IMR-90 (cell line): ENCODE measurements at places on chromosomes 5 and 9. TPM values are rescaled to one million over a fixed set of nuclear protein-coding genes. Genes with fewer than 3 reads are reported as not detected.

DNA sequence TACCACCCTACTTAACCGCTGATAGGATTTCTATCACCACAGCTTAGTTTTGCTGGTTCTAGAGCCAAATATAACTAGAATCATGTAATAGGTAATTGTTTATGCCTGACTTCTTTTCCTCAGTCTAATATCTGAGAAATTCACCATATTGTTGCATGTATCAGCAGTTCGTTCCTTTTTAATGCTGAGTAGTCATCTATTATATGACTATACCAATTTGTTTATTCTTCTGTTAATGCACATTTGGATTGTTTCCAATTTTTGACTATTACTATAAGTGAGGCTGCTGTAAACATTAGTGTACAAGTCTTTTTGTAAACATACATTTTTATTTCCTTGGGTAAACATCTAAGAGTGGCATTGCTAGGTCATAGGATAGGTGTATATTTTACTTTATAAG, 25.9 kb downstream of the CSNK1G3 start:
- H3K36me3 ChIP-seq, result no peaks in the 10 kb centered on the region
- no peak for DNase-seq
- H3K27ac ChIP-seq, result no peak overlapping the region
- H3K27me3 ChIP-seq, result no peaks in the 10 kb centered on the region

DNA sequence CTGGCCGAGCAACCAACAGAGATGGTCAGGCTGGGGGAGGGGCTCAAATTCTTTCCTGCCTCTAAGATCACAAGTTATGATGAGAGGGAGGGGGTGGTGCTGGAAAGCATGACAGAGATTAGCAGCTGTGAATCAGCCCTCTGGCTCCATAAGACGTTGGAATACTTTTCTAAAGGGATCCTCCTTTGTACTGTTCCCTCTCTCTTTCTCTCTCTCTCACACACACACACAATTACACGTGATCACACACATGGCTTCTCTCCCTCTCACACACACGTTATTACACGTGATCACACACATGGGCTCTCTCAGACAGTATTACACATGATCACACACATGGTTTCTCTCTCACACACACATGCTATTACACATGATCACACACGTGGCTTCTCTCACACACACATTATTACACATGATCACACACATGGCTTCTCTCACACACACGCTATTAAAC, at the start of gene SLC45A2:
SLC45A2 (minus strand) TSS at position 23 of the 454 bp plus-strand sequence. CDS start 110 bp downstream, outside the sequence.
- H3K27ac ChIP-seq, result no peak within 1 kb of the TSS
- peaks cover 6% of the 10 kb centered on the region for H3K36me3 ChIP-seq
- peak; percentile 48 for DNase-seq

Gene EGFL7
- 10.4 and 16.4 TPM in 2 replicates for polyA plus RNA-seq

DNA sequence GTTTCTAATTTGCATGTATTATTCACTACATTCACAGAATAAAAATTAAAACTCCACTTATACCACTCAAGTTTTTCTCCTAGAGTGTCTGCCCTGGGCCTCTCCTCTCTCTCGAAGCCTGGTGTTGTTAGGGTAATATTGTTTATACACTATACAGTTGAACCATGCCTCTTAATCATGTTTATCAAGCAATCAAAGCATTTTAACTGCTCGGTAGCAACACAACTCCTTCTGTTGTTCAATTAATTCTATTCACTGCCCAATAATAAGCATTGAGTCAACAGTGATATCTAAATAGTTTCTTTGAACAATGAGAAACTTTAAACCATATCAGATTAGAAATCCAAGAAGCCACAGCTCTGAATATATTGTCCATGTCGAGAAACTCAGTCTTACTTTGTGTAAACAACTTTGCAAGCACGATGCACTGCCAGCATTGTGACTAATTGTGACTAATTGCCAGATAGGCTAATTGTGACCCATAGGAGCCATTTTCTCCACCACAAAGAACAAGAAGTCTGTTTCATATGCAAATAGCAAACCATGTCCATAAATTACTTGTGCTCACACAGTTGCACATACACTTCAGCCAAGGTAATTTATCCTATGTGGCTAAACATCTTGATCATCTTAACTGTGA, at the start of gene DNAH5:
DNAH5 (minus strand) TSS at position 129 of the 640 bp plus-strand sequence. CDS start 250 bp downstream, outside the sequence.
- no peak within 1 kb of the TSS for H3K27ac ChIP-seq
- H3K4me1 ChIP-seq, result peaks cover 6% of the 10 kb centered on the region
- peaks cover 4% of the 10 kb centered on the region for H3K36me3 ChIP-seq

DNA sequence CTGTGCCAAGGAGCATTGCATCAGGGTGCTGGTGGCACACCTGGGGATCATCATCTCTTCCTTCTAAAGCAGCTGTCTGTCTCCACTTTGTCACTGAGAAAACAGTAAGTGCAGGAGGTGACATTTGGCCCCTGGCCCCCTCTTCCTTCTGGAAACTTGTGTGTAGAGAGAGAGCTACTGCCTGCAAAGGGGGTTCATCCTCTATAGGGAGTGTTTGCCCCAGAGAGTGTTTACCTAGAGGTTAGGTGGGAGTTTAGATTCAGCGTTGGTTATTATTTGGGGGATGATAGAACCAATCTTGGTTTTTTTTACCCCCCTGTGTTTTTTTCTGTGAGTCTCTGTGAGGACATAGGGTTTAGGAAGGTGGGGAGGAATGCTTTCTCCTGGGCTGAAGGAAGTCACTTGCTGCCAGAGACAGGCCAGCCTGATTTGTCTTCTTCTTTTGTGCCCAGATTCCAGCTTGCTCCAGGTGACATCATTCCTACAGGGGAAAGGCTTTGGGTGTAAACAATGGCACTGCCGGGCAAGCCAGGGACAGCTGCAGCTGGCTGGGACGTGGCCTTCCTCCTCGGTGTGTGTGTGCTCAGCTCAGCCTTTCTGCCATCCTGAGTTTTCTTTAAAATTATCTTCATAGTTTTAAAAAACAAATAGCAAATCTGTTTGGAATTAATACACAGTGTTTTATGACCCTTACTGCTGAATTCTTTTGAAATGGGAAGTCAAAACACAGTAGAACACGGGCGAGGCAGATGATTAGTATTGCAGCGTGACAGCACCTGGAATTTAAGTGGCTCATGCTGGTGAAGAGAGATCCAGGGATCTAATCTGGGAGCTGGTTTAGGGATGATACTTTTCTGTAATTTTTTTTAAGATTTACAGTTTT, 24.5 kb downstream of the PRRC2B start:
- peak; percentile 41 for DNase-seq
- no peak overlapping the region for H3K4me3 ChIP-seq
- peaks cover 4% of the 10 kb centered on the region for H3K36me3 ChIP-seq
- H3K27me3 ChIP-seq, result no peaks in the 10 kb centered on the region
- H3K4me1 ChIP-seq, result peaks cover 45% of the 10 kb centered on the region
- peak overlapping the region; percentile 61; the same call in 1 of the 2 replicates for H3K27ac ChIP-seq

Gene NSMF
- 40.9 and 45.9 TPM in 2 replicates for polyA plus RNA-seq

DNA sequence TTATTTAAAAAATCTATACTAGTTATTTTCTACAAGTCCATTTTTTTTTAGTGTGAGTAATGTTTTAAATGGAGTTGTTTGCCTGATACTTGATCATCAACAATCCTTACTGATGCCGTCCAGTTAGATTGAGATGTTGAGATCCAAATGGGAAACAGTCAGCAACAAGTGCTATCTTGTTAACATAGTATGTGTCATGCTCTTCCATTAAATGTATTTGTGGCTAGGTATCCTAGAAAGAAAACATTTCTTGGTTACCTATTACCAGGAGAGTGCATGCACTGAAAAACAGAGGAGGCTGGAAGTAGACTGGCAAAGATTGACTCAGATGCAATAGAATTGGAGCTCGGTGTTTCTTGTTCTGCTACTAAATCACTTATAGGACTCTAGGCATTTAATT, 123.4 kb upstream of the MAN2A1 start:
- H3K27me3 ChIP-seq, result no peaks in the 10 kb centered on the region
- DNase-seq, result no peak
- no peak overlapping the region for H3K4me3 ChIP-seq
- H3K4me1 ChIP-seq, result no peaks in the 10 kb centered on the region
- H3K27ac ChIP-seq, result no peak overlapping the region

- H3K36me3 ChIP-seq, result no peaks in the 10 kb centered on the region
- peak overlapping the region; percentile 24; the same call in 1 of the 2 replicates for H3K27ac ChIP-seq
- H3K4me1 ChIP-seq, result peaks cover 34% of the 10 kb centered on the region
- no peak overlapping the region for H3K4me3 ChIP-seq
Observed at GRCh38 chr9:128078504-128079434, 10.7 kb downstream of the SLC25A25 start.

Gene SLC1A1
- polyA plus RNA-seq, result 1.7 and 2.2 TPM in 2 replicates

GRCh38 chr9:127569886-127570401, 42.1 kb upstream of the STXBP1 start:
- DNase-seq, result peak; percentile 44
- H3K4me1 ChIP-seq, result peaks cover 47% of the 10 kb centered on the region
- H3K4me3 ChIP-seq, result peak overlapping the region; percentile 49; the same call in 1 of the 2 replicates
- H3K27me3 ChIP-seq, result no peaks in the 10 kb centered on the region
- peaks cover 12% of the 10 kb centered on the region for H3K36me3 ChIP-seq

DNA sequence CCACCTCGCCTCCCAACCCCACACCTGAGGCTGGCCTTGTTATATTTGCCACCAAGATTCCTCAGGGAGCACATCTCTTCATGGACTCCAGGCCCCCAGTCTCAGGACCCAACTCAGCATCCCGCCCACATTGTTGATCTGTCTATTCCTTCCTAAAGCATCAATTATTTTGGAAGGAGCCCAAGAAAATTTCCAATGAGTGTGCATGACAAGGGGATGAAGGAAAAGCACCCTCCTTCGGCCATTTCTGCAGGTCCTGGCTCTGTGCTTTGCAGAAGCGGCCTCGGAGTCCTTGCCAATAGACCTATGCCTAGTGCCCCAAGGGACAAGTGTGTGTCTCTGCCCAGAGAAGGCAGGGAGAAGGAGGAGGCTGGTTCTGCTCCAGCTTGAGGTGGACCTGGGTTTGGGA, 273.2 kb downstream of the GADD45G start:
- H3K4me1 ChIP-seq, result no peaks in the 10 kb centered on the region
- no peak overlapping the region for H3K27ac ChIP-seq

GRCh38 chr5:146192571-146193043, 10.2 kb upstream of the LARS1 start:
- no peaks in the 10 kb centered on the region for H3K36me3 ChIP-seq
- H3K27ac ChIP-seq, result no peak overlapping the region
- no peak overlapping the region for H3K4me3 ChIP-seq
- H3K27me3 ChIP-seq, result no peaks in the 10 kb centered on the region
- H3K4me1 ChIP-seq, result no peaks in the 10 kb centered on the region; the same call in 1 of the 2 replicates

Gene PWWP2A
- polyA plus RNA-seq, result 7.5 and 8.8 TPM in 2 replicates

DNA sequence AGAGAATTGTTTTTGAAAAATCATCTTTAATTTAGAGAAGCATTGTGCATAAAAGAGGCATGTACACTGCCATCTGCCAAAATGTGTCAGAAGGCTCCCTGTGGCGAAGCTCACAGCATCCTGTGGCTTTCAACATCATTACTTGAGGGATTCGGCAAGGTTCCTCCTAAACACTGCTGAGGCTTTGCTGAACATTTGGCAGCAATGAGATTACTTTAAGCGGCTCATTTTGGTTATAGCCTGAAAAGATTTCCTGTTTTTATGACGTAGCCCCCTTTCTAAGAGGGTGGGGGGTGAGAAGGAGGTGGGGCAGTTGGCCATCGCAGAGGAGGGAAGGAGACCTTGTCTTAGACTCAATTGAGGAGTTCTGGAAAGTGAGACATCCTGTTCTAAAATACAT, 469.4 kb downstream of the RASEF start:
- 0 out of 2 replicates have a peak, but pooled peaks cover 2% of the 10 kb centered on the region for H3K27me3 ChIP-seq
- H3K27ac ChIP-seq, result no peak overlapping the region
- peaks cover 4% of the 10 kb centered on the region; the same call in 1 of the 2 replicates for H3K4me1 ChIP-seq
- H3K4me3 ChIP-seq, result no peak overlapping the region
- no peaks in the 10 kb centered on the region for H3K36me3 ChIP-seq

DNA sequence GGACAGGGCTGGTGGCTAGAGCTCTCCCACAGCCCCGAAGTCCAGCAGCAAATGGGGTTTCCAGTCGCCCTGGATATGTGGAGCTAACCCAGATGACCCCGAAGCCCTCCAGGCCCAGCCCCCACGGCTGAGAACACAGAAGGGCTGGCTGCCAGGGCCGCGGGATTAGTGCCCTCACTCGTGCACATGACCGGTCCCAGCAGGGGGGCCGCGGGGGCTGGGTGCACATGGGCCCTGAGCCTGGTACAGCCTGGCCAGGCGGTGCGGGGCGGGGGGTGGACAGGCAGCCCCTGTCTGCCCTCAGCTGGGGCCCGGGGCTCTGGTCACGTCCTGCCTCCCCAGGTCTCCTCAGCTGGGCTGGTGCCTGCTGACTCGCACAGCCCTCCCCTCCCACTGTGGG, 5.9 kb downstream of the SSNA1 start:
- peaks cover 26% of the 10 kb centered on the region for H3K36me3 ChIP-seq
- H3K27ac ChIP-seq, result no peak overlapping the region
- no peak overlapping the region for H3K4me3 ChIP-seq

Gene CCDC183
- polyA plus RNA-seq, result 0.29 and 0.44 TPM in 2 replicates

Gene CMBL
- polyA plus RNA-seq, result 25.9 and 26.3 TPM in 2 replicates

Gene SLC45A2
- 0.07 TPM in 1 of 2 replicates, not detected in the other for polyA plus RNA-seq

GRCh38 chr9:84754881-84755280, 85.4 kb downstream of the NTRK2 start:
- H3K27ac ChIP-seq, result no peak overlapping the region
- H3K27me3 ChIP-seq, result no peaks in the 10 kb centered on the region
- peaks cover 1% of the 10 kb centered on the region; the same call in 1 of the 2 replicates for H3K4me1 ChIP-seq
- no peaks in the 10 kb centered on the region for H3K36me3 ChIP-seq
- H3K4me3 ChIP-seq, result no peak overlapping the region
- DNase-seq, result no peak

DNA sequence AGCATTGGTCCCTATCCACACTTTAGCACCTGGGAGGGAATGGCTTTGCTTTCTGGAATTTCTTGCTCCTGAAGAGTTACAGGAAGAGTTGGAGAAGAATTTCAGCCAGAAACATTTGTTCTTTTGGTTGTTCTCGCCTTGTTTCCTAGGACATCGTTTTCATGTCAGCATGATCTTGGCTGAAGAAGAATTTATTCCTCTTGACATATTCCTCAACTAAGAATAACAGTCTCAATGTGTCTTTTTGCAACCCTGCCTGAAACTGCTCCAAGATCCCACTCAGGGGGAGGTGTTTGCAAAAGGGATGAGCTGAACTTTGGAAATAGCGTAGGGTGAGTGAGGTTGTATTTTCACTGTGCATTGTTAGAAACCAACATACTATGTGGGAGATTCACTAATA, 26.1 kb downstream of the MAMDC2 start:
- no peaks in the 10 kb centered on the region for H3K27me3 ChIP-seq
- no peak for DNase-seq
- no peak overlapping the region for H3K4me3 ChIP-seq
- no peak overlapping the region for H3K27ac ChIP-seq
- H3K36me3 ChIP-seq, result no peaks in the 10 kb centered on the region

DNA sequence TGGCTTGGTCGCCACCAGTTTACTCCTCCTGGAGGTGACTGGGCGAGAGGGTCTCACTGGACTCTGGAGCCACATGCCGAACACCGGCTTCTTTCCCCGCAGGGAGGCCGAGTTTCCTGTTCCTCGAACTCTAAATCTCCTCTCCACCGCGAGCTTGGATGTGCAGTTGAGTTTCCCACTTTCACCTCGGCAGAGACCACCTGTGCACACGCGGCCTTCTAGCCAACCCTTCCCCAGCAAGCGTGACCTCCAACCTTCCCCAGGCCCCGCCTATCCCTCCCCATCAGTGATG, 380.1 kb downstream of the IRX2 start:
- H3K4me1 ChIP-seq, result no peaks in the 10 kb centered on the region
- H3K27me3 ChIP-seq, result no peaks in the 10 kb centered on the region
- H3K4me3 ChIP-seq, result no peak overlapping the region
- no peak overlapping the region for H3K27ac ChIP-seq
- no peaks in the 10 kb centered on the region for H3K36me3 ChIP-seq
